ENCODE measurements at places on chromosomes 6 and 20. TPM values are rescaled to one million over a fixed set of nuclear protein-coding genes. Genes with fewer than 3 reads are reported as not detected.

The GLO1 gene
- total RNA-seq, result 113 TPM

The DNAH8 gene
- total RNA-seq, result 0.27 TPM

The SLC25A27 gene
- 97.2 TPM for total RNA-seq

The PSORS1C2 gene
- not detected for total RNA-seq

The CD2AP gene
- 41.7 TPM for total RNA-seq

The SYNDIG1 gene
- 17.6 TPM for total RNA-seq

The FBXO30 gene
- total RNA-seq, result 39.8 TPM

The TEAD3 gene
- total RNA-seq, result 11.1 TPM

The PDYN gene
- total RNA-seq, result not detected

The CFB gene
- 14.6 TPM for total RNA-seq

Measured in camera-type eye (tissue), 1 donor.